Stimulated activated CD8-positive, alpha-beta memory T cell treated with anti-CD3 and anti-CD28 coated beads, Interleukin-12 subunit alpha, Interleukin-12 subunit beta, amount 100 ng/mL, for 4 hours (primary cell): ENCODE measurements at places on chromosomes 3 and 15.

- DNase-seq, result no peak
These were observed 28.4 kb upstream of the MAGI1 start for GRCh38 chr3:66066963-66067617.

DNA sequence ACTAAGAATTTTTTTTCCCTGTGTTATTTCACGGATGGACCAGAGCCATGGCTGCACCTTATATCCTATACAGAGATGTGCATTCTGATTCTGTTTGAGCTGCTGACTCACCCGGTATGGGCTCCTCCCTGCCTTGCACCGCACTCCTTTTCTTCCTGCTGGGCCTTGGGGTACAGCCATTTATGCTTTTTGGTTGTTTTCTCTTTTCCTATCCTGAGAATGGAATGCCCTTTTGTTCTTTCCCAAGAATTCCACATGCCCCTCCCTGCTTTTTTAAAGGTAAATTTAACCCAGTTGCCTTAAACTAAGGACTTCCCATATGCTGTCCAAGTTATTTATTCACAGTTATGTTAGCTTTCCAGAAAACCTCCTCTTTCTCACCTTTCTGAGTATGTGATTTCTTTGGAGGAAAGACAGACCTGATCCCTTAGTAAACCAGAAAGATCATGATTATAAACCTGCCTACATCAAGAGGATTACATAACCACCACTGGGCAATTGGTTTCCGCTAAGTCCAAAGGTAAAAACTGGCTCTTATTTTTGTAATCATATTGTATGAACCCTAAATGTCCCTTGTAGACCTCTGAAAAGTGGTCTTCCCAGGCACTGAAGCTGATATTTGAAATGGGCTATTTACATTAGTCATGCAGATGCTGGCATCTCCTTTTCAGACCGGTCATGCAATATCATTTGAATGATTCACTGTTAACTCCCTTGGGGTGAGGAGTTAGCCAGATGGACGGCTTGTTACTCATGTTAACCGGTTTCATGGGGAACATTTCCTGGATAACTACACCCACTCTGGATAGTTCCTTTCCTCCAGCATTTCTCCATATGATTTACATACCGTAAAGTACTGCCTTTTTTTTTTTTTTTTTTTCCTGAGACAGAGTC is 45.5 kb downstream of the TMOD3 start:
- no peak for DNase-seq

- DNase-seq, result no peak
These were observed 120.8 kb downstream of the SLCO3A1 start for GRCh38 chr15:91974321-91974720.

DNA sequence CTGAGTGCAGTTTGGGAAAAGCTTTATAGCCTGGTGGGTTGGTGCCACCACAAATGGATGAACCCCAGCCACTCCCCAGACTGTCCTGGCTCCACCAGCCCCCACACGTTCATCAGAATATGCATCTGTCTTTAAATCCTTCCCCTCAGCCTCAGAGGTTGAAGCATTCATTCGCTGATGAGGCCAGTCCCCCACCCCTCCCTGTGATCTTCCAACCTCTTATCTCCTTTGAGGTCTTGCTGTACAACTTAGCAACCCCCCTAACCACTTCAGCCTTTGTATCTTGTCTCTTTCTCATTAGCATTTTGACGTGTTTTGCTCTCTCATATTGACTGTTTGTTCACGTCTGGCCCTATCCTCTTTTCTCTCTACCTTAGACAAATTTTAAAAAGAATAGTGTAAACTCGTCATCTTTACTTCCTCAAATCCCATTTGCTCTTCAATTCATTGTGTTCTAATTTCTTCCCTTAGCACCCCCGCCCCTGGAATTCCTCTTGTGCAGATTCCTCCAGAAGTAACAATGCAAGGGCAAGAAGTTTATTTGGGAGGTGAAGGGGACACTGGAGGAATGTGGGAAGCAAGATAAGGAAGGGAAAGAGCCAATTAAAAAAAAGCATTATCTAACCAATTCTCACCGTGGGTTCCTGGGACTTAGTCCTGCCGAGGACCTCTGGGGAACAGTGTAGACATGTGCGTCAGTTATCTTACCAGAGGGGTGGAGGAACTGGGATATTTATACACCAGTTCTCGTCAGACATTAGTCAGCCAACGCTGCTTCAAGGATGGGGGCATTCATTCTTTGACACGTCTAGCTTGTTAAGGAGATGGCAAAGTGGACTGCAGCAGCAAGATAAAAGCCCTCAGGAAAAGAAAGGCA is 38.6 kb downstream of the MOBP start:
- no peak for DNase-seq

- DNase-seq, result no peak
These were observed 92.8 kb downstream of the EOMES start for GRCh38 chr3:27629366-27629765.

DNA sequence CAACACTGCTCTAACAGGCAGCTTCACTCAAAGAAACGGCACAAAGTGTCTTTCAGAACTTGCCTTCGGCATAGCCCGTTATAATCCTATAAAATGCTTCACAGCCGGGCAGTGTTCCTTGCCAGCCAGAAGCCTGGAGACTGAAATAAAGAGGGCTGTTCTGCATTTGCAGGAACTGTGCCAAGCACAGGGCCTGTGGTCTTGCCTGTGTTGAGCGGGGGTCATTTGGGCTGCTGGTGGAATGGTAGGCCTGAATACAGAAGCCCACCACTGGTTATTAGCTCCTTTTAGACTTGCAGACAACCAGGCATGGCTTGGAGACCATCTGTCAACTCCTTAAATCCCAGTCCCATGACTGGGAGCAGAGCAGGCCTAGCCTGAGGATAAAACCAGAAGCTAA is 4.7 kb upstream of the ARHGEF3 start:
- DNase-seq, result no peak

- DNase-seq, result no peak
These were observed 2.0 kb downstream of the MECOM start for GRCh38 chr3:169661361-169662131.

- DNase-seq, result no peak
These were observed 53.4 kb downstream of the ITPR1 start for GRCh38 chr3:4546346-4547178.

- no peak for DNase-seq
These were observed 9.2 kb upstream of the ATP2B2 start for GRCh38 chr3:10514407-10515069.

GRCh38 chr3:177333533-177334520 is 136.5 kb upstream of the TBL1XR1 start:
- no peak for DNase-seq

DNA sequence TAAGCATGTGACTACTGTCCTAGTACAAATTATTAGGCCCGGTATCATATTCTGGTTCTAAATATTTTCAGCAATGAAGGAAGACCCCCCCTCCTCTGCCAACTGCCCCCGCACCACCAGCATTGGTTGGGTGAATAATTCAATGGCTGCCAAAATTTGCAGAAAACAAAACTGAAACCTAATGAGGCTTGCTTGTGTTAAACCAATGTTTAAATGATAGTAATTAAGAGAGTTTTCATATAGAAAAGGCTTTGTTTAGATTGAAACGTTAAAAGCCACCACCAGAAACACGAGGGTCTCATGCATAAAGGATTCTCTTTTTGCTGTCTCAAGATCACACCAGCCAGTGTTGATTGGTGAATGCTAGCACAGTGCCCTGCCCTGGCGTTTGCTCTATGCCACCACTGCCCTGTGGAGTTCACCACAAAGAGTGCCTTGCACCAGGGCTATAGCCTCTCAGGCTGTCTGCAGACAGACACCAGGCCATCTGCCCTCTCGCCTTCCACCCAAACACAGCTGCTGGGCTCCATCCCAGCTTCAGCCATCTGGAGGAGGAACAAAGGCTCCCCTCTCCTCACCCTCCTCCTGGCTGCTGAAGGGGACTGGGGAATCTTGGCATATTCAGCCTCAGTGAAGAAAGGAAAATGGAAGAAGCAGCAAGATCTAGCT is 200.3 kb upstream of the PFN2 start:
- DNase-seq, result no peak

GRCh38 chr3:124800511-124801258 is 70.4 kb downstream of the UMPS start:
- DNase-seq, result no peak

DNA sequence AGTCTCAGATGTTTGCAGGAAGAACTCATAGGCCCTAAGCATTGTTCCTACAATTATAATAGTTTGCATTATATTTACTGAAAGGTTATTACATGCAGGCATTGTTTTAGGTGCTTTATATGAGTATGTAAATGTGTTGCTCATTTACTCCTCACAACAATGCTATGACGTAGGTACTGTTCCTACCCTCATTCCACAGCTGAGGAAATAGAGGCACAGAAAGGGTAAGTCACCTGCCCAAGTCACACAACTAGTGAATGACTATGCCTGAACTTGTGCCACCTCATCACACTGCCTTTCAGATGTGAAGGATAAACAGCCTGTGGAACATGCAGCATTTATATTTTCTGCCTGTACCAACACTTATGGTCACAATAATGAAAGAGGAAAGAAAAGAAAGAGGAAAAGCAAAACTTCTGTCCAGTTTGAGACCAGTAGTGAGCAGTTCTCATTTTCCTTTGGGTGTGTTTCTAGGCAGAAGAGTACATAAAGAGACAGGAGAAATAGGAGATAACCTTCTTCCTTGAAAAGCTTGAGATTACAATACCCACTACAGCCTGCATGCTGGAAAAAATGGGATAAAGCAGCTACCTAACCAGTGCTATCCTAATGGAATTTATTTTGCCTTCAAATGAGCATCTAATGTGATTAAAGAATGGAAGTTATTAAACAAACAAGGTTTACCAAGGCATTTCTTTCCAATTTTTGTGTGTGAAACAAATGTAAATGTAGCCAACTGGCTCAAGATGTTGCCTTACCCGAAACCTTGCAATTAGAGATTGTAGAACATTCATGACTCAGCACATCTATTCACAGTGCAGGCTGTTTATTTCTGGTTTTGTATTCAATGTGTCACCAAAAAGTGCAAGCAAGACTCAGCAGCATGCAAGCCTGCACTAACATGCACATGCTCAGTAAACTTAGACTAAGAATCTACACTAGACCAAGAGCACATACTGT is 20.5 kb upstream of the ENTPD3 start:
- no peak for DNase-seq

GRCh38 chr3:50549226-50549625 is 18.3 kb downstream of the C3orf18 start:
- no peak for DNase-seq

DNA sequence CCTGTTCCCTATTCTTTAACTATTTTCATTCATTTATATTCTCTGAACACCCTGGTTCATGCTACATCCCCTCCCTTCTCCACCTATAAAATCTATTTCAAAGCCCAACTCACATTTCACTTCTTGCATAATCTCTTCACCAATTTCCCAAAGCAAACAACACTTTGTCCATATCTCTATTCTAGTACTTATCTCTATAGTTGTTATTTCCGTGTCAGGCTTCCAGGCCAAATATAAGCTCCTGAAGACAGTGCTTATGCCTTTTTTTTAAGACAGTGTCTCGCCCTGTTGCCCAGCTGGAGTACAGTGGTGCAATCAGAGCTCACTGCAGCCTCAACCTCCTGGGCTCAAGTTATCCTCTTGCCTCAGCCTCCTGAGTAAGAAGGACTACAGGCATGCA is 43.6 kb downstream of the DNAH12 start:
- no peak for DNase-seq

DNA sequence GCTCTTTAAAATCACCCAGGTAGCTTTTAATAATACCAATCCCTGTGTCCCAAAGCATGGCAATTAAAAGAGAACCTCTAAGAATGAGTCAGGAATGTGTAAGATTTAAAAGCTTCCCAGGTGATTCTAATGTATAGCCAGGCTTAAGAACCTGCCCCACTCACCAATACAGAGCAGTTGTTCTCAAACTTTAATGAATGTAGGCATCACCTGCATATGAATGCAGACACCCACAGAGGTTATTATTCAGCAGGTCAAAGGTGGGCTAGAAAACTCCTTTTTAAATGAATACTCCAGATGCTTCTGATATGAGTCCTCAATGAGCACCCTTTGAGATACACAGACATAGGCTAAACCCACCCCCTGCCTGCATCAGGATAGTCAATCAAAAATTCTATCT is 298.1 kb upstream of the KCNMB2 start:
- DNase-seq, result no peak

- DNase-seq, result no peak
These were observed 63.9 kb downstream of the NEO1 start for GRCh38 chr15:73116164-73116563.

GRCh38 chr15:81755626-81756025 is 290.2 kb downstream of the MEX3B start:
- DNase-seq, result no peak

DNA sequence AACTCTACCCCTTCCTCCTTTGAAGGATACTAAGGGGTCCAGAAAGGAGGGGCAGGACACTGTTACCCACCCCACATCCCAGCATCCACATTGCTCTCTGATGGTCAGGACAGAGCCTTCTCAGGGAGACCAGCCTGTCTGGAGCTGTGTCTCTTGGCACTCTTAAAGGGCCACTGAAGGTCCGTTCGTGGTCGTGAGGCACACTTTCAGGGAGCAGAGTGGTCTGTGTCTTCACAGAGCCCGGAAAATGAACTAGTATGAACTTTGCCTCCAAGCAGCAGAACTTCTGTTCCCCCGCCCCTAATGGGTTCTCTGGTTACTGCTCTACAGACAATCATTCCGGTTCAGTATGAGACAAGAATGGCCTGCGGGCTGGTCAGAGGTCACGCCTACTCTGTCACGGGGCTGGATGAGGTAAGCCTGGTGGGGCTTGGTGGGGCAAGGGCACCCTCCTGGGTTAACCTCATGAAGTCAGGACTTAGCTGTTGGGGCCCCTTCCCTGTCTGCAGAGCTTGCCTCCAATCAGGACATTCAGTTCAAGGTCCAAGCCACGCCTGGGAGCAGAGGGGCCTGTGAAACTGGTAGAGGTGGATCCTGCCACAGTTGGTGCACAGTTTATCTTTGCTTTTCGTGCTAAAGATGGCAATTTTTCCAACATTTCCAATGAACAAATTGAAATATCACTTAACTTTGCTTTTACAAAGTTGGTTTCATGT is 33.2 kb downstream of the CAPN3 start:
- no peak for DNase-seq

GRCh38 chr3:118204052-118204656 is 830.5 kb downstream of the IGSF11 start:
- no peak for DNase-seq

DNA sequence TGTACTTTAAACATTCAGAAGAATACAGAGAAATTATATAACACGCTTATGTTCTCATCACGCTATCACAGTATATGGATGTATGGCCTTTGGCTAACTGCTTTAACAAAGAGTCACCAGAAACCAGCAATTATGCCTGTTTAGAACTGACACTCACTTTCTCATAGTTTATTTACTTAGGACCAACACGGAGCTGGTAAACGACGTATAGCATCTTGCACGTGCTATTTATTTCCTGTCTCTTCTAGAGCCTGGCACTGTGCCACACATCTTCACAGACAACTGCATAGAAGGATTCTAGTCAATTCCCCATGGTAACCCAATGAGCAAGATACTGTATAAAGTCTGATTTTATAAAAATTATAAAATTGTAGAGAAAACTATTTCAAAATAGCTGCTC is 43.6 kb downstream of the TBC1D2B start:
- no peak for DNase-seq

DNA sequence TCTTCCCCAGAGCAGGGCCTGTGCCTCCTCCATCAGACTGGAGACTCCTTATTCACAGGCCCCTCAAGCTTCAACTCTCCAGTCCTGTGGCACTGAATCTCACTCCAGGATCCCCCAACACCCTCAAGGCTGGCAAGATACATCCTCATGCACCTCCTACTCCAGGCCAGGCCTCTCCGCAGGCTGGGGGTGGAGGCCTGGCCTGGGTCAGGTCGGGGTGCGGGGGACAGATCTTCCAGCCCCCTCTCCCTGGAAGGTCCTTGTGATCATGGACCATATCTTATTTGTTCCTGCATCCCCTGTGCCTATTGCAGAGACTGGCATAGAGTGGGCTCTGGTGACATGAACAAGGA is 147.3 kb downstream of the SMAD6 start:
- DNase-seq, result no peak
